ENCODE measurements at places on chromosomes 12 and 14.

- DNase-seq: no peak
Observed at GRCh38 chr14:35385042-35385839, 19.3 kb downstream of the NFKBIA start.

GRCh38 chr12:116735951-116736599 lies 1.8 kb downstream of the SPRING1 start:
- DNase-seq: peak; percentile 40

GRCh38 chr12:44778863-44779262 lies 97.3 kb downstream of the NELL2 start:
- DNase-seq: no peak

GRCh38 chr12:125218952-125219351 lies 153.7 kb downstream of the AACS start:
- DNase-seq: peak; percentile 9

DNA sequence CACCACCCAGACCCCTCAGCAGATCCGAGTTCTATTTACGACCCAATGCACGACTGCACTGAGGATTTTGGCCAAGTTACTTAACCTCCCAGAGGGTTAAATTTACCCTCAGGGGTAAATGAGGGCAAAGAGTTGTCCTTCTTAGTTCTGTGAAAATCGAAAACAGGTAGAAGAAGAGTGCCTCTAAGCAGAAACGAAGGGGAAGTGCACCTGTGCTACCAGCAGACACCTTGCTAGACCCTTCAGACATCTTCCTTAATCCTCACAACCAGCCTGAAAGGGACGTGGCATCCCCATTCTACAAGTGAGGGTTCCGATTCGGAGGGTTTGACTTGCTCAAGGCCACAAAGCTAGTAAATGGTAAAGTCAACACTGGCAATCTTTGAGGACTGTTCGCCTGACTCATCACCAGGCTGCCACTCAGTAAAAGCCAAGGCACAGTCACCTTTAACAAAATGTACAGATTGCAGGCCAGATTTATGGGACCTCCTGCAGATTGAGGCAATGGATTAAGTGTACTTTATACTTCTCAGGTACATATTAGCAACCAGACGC lies 1.6 kb downstream of the GSG1 start:
- DNase-seq: peak; percentile 49

- no peak for DNase-seq
Observed at GRCh38 chr12:88946372-88946997, 366.2 kb upstream of the KITLG start.

- DNase-seq: no peak
Observed at GRCh38 chr12:115132145-115132544, 448.2 kb upstream of the TBX3 start.

- DNase-seq: peak; percentile 57
Observed at GRCh38 chr12:111412007-111412829, 6.5 kb downstream of the SH2B3 start.

DNA sequence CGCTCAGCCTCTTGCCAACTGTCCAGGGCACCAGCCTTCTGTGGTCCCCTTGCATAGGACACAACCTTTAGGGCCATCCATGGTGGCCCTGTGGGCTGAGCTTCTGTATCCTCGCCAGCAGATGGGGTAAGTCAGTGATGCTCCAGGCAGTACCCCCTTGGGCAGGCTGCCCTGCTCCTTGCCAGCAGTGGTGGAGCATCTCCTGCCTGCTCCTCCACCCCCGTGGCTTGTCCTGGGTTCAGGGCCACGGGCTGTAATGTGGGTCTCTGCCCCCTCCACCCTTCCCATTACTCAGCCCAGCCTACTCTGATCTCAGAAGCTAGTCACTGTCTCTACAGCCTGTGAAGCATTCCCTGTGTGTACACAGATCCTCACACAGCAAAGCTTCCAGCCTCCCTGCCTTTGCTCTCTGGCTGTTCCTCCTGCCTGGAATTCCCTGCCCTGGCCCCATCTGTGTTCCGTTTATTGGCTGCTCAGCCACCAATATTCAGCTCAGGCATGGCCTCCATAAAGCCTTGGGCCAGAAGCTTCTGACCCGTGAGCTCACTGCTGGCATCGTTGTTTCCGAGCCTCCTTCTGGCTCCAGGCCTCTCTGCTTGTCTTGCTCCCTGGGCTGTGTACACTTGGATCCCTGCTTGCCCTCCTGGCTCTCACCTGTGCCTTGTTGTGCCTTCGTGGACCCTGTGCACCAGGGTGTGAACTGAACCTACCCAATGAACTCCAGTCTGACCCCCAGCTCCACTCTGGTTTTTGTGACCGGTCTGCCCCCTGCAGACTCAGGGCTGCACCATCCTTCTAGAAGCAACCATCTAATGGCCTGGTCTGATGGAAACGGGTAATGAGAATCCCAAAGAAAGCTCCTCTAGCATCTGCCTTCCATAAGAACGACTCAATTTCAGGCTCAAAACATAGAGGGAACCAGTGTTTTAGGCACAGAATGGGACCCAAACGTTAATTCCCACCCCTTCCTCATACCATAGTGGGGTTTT lies 177.0 kb upstream of the PRMT8 start:
- DNase-seq: peak; percentile 56

DNA sequence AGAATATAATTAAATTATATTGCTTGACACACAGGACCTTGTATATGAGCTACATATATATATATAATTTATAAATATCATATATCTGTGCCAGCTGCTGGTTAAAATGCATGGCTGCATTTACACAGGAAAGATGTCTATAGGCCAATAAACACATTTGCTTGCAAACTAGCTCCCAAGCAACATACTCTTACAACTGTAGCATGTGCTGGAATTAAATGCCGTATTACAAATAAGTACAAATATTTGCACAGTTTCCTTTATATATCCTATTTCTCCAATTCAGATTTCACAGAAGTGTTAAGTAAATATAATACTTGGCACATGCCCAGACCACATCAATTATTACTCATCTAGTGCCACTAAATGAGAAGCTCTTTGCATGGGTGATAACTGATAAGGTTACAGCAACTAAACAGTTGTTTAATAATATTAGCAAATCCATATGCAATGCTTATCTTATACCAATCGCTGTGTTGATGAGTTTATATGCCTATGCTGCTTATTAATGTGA lies 66.7 kb upstream of the E2F7 start:
- DNase-seq: no peak

DNA sequence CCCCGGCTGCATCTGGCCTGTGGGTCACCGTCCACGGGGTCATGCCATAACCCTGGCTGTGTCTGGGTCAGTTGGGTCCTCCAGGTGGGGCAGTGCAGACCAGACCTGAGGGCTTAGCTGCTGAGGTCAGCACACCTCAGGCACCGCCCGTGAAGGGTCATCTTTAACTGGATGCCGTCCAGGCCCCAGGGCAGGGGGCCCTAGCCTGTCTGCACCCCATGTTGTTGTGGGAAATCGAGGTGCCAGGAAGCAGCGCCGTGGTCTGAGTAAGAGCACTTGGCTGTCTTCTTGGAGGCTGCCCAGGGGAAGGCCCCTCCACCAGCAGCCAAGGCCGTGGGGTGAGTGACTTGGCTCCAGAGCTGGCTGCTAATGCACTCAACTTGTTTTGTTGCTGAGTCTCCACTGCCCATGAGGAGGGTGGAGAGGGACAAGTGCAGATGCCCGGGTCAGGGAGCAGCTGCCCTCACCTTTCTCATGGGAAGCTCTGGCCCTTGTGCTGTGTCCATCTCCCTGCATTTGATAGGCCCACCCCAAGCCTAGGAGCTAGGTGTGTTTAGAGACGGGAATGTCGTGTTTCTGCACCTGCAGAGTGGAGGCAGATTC lies 317.2 kb downstream of the TMEM121 start:
- DNase-seq: no peak

DNA sequence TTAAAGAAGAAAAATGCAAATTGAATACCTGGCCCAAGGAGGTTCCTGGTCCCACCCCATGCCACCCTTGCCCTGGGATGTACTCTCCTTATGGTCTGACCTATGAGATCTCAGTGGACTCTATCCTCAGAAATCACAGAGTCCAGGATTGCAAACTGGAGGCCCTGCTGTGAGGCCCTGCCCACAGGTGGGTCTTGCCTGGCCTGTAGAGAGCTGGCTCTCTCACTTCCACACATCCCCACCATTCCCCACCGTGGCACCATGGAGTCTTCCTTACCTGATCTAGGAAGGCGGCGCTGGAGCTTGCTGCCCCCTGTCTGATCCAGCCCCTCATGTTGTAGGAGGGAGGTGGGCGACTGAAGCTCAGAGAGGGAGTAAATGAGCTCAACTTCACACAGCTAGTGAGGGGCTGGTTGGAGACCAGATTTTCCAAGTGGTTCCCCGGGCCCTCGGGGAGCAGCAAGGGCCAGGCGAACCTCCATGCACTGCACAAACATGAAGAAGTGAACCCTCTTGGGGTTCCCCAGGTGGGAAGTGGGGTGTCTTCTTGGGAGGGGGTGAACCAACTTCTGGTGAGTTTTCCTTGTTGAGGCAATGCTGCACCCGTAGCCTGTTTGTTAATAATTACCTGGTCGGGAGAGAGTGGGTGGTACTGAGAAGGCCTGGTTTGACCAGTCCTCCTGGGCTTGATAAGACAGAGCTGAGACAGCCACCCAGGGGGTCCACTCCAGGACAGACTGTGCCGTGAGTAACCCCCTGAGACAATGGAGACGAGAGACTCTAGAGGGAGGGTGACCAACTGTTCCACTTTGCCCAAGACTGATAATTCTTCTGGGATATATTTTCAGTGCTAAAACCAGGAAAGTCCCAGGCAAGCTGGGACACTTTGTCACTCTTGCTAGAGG lies at the start of gene SERPINA4:
Gene SERPINA4, plus strand, starts transcription at position 692 of the 905 bp plus-strand sequence. CDS start 2,041 bp downstream, outside the sequence.
- no peak for DNase-seq

- no peak for DNase-seq
Observed at GRCh38 chr12:72148709-72149108, 123.5 kb upstream of the TRHDE start.

DNA sequence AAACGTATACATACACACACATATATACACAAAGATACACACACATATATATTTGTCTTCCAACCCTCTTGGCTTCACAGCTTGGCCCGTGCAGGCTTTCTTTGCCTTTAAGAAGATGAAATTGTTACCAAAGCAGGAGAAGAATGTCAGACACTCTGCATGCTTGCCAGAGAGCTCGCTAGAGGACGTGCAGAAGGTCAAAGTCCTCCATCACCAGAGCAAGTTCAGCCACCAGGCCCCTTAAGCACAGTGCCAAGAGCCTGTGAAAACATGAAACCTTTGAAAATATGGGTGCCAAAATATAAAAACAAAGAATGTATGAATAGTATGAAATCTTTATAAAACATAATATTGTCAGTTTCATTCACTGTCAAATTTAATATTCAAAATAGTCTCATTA lies 14.9 kb upstream of the MCRS1 start:
- DNase-seq: no peak

GRCh38 chr12:91327131-91327530 lies 144.5 kb upstream of the DCN start:
- no peak for DNase-seq

DNA sequence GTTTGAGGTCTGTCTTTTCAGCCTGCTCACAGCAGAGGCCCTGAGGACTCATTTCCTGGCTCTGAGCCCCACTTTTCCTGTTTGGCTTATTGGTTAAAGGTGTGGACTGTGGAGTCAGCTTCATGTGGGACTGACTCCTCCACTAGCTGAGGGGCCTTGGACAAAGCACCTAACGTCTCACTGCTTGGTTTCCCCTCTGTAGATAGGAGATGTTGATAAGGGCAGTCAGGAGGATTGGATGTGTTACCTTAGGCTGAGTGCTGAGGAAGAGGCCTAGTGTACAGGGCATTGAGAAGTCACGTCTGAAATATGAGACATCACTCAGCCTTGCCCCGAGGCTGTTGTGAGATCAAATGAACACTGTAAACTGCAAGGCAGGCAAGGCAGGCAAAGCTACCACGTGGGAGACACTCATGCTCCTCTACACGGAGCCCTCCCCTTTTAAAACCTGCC lies 27.1 kb upstream of the TCL1A start:
- DNase-seq: no peak

- no peak for DNase-seq
Observed at GRCh38 chr14:28373721-28374120, 392.9 kb upstream of the FOXG1 start.

DNA sequence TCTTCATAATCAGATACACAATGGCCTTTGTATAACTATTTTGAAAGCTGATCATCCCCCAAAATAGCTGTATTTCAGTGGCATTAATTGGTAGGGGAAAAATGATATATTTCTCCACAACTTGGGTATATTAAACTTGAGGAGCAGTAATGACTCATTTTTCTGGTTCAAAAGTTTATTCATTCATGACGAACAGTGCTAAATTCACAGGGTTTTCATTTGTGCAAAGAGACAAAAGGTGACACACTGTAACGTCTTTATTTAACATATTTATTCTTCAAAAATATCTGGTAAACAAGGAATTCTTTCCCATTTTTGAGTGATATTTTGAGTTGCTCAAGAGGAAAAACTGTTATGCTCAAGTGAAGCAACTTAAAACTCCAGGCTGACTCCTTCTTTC lies 415.5 kb upstream of the SOX5 start:
- no peak for DNase-seq

DNA sequence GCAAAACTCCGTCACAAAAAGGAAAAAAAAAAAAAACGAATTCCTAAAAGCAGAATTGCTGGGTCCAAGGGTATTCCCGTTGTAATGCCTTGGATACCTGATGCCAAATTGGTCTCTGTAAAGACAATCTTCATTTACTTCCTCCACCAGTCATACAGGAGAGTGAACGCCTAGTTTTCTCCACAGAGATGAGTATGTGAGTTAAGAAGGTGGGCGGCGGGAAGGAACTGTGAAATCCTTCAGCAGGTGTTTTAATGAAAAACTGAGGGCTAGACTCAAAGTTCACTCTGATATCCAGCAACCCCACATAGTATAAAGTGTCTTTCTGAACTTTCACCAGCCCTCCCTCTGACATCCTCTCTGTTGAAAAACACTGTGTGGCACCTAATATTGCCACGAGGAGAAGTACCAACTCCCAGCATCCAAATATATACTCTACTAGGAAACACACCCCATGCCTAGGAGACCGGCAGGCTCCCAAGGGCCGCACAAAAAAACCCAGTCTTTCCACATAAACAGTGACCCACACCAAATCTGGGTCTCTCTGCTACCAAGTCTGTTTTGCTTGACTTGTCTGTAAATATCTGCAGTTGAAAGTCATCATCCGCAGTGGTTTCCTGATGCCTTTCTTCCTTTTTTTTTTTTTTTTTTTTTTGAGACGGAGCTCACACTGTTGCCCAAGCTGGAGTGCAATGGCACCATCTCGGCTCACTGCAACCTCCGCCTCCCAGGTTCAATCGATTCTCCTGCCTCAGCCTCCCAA lies 30.3 kb upstream of the FOXN3 start:
- peak; percentile 55 for DNase-seq

DNA sequence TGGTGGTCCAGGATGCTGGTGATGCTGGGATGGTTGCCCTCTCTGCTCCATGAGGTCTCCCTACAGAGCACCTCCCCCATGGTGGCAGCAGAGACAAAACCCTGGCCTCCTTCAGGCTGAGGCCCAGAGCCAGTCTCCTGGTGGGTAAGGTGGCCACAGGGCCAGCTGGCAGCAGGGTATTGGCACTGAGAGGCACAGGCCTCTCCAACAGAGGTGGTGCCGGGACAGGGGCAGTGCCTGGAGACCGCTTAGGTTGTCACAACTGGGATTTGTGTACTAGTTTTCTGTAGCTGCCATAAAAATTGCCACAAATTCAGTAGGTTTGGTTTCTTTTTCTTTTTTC lies 6.1 kb upstream of the MTA1 start:
- DNase-seq: no peak

GRCh38 chr12:106249411-106250135 lies 1.8 kb upstream of the CKAP4 start:
- DNase-seq: no peak

- no peak for DNase-seq
Observed at GRCh38 chr12:30811966-30812365, 57.2 kb upstream of the CAPRIN2 start.

- no peak for DNase-seq
Observed at GRCh38 chr14:36874396-36875138, 212.9 kb downstream of the PAX9 start.

- DNase-seq: no peak
Observed at GRCh38 chr12:69523433-69524330, 53.5 kb downstream of the FRS2 start.

Data from suppressor macrophage (primary cell).